ENCODE measurements at places on chromosomes 1 and 21.

- no peak for DNase-seq
These were observed 45.3 kb downstream of the PKP1 start for GRCh38 chr1:201328576-201328975.

GRCh38 chr1:107704911-107705310, 260.1 kb downstream of the VAV3 start:
- DNase-seq = no peak

DNA sequence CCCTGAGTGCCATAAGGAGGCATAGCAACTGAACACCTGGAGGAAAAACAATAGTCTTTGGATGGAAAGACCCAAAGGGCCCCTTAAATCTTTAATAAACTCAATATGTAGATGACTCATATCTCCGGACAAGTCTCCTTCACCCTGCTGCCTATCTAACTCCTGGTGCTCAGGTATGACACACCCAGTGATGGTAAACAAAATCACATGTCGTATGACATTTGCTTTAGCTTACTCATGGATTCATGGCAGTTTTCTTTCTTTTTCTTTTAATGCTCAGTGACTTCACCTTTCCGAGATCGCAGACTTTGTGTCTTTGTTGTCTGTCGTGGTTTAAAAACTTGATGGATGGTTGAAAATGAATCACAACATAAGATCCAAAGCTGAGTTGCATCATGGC, 208.5 kb upstream of the PROX1 start:
- no peak for DNase-seq

- DNase-seq = no peak
These were observed 30.0 kb downstream of the CDK18 start for GRCh38 chr1:205534444-205534985.

- DNase-seq = peak; percentile 68
These were observed 200.0 kb downstream of the SLC45A1 start for GRCh38 chr1:8517661-8518489.

DNA sequence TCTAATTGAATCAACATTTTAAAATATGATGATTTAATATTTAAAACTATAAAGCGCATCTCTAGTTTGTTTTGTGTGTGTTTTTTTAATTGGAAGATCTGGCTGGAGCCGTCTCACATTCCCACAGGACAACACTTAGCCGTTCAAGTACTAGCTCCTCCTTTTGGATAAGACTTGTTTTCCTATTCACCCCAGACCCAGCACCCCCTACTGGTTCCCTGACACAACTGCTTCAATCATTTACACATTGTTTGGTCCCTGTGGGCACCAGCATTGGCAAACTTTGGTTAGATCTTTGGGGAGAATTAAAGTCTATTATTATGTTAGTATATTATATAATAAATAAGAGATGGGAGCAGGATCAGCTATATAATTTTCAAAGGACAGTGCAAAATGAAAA, 34.5 kb downstream of the TYW3 start:
- DNase-seq = no peak

GRCh38 chr1:184051485-184052193, at the start of gene TSEN15:
Gene TSEN15 (plus strand): TSS chr1:184051730. CDS start chr1:184051756, 26 bp downstream.
- peak; percentile 90 for DNase-seq

GRCh38 chr21:44408226-44408625, 47.1 kb upstream of the LRRC3 start:
- no peak for DNase-seq

GRCh38 chr1:230788561-230789275, 41.5 kb downstream of the CAPN9 start:
- DNase-seq = no peak

DNA sequence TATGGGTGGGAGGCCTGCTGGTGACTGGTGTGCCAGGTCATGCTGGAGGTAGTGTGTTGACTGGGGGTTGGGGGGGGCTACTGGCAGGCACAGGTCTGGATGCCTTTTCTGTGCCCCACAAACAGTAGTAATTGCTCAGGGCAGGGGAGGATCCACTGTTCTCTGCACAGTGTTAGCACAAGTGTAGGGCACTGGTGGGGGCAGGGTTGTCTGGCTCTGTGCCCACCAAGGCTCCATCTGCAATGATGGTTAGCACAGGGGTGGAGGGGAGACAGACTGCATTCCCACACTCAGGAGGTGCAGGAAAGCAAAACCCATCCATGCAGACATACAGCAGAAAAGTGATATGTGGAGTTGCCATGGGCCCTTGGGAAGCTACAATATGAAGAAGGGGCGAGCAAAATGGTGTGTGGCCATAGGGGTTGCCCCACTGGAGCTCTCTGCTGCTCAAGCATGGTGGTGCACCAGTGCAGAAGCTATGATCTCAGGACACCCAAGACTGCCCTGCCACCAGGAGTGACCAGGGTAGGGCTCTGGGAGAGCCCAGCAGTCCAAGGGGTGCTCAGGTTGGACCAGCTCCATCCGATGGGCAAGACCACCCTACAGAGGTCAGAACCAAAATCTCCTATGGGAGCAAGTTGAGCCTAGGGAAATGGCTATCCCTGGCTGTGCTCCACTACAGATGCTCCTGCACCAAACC, 122.2 kb upstream of the KCTD3 start:
- no peak for DNase-seq

- no peak for DNase-seq
These were observed 289.6 kb downstream of the PTPRU start for GRCh38 chr1:29525941-29526340.

- DNase-seq = peak; percentile 13
These were observed 49.3 kb downstream of the SH3GLB1 start for GRCh38 chr1:86753700-86754099.

DNA sequence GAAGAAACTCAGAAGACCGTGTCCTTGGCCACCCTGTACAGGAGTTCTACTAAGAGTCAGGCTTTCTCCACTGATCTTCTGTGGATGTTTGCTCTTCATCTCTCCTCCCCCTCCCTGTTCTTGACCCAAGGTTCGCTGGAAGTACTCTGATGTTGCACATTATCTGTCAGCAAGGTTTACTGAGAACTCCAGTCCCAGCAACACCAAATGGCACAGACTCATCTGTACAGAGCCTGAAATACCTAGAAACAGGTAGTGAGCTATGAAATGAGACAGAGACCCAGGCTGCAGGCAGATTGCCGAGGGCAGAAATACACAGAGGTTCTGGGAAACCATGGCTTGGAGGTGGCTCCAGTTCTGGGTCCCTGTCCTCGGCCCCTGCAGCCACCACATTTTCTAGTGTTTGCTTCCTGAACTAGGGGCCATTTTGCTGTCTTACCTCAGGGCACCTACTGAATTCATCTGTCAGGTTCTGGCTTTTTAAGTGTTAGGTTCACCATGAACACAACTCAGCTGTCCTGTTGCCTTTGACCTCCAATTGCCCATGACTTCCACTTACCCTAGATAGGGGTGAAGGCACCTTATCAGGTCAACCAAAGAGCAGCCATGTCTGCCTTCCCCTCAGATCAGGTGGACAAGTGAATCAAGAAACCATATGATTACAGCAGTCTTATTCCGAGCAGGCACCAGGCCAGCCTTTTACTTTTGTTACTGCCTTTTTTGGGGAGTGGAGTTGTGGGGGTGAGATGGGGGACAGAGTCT, 92.2 kb downstream of the CDC7 start:
- DNase-seq = no peak

DNA sequence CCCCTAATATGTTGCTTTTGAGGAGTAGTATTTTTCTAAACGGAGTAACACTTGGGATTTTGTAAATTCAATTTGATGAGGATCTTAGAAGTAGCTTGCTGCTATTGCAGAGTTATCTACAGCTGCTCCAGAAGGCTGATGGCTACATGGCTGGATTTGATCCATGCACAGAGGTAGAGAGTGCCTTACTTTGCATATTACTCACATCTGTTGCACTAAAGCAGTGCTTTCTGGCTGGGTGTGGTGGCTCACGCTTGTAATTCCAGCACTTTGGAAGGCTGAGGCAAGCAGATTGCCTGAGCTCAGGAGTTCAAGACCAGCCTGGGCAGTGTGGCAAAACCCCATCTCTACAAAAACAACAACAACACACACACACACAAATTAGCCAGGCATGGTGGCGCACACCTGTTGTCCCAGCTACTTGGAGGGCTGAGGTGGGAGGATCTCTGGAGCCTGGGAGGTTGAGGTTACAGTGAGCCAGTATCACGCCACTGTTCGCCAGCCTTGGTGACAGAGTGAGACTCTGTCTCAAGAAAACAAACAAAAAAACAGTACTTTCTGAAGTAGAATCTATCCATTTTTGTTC, 24.6 kb downstream of the RALGPS2 start:
- peak; percentile 32 for DNase-seq

GRCh38 chr1:77757066-77757584, 2.5 kb downstream of the USP33 start:
- no peak for DNase-seq

- no peak for DNase-seq
These were observed 13.3 kb downstream of the NADK start for GRCh38 chr1:1764876-1765470.

- peak; percentile 83 for DNase-seq
These were observed 71.8 kb downstream of the CD58 start for GRCh38 chr1:116498789-116499628.

DNA sequence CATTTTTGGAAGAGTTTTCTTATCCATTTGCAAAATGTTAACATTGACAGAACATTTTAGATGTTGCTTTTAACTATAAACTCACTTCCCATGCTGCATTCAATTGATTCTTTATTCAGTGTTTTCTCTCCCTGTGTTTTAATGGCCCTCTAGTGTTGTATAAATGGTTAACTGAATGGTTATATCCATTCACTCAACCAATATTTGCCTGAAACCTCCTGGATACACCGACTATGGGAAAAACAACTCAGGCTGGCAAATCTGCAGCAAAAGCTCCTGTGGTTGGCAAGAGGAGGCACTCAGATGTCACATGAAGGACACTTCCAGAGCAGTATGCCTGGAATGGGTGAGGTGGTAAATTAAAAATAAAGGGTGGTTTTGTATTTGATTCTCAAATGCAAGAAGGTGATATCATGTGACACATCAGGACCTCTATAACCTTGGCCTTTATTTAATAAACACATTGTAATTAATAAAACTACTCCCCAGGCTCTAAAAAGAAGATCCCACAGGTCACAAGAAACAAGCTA, 107.6 kb downstream of the BCAR3 start:
- DNase-seq = no peak

- DNase-seq = peak; percentile 81
These were observed 25.7 kb upstream of the ATP2B4 start for GRCh38 chr1:203600782-203601513.

- DNase-seq = no peak
These were observed at the start of gene SMCP for GRCh38 chr1:152878042-152878441. Gene SMCP (plus strand): TSS chr1:152878322. CDS start chr1:152884423, 6,101 bp downstream.

DNA sequence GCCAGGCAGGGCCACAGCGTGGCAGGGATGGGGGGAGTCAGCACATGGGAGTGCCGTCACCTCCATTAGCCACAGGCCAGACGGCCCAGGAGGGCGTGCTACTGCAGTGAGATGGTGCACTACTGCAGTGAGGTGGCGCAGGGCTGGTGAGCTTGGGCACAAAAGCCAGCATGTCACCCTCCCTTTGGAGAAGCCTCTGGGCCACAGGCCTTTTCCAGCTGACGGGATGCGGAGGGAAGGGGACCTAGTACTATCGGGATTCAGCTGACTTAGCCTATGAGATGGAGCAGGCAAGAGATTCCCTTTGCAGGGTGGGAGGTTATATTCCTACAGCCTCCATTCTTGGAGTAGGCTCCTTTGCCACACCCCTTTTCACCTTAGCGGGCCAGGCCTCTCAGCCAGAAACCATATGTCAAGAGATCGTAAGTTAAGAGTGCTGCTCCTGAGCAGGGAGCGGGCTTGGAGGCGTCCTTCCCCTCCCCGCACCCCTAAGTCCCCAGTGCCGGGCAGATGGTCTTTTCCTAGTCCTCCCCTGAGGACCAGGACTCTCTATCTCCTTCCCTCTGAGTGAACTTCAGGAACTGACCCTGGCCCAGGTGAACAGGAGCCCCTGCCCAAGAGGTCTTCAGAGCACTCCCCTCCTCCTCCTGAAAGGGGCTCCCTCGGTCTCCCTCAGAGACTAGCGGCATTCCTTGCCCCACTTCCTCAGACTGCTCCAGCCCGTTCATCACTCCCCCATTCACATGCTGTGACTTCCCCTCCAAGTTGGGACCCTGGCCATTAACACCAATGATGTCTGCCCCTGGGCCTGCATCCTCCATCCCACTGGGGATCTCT, 8.2 kb downstream of the NES start:
- DNase-seq = peak; percentile 45

Data from tongue (tissue), 3 donors.